Right cardiac atrium (tissue), 5 donors: ENCODE measurements at places on chromosomes 7 and 10. TPM values are rescaled to one million over a fixed set of nuclear protein-coding genes. Genes with fewer than 3 reads are reported as not detected.

- peak; percentile 24 for DNase-seq
These were observed 7.8 kb upstream of the OPN4 start for GRCh38 chr10:86646532-86646931.

ANKRD61 gene
- polyA plus RNA-seq = 0.11 TPM

DNA sequence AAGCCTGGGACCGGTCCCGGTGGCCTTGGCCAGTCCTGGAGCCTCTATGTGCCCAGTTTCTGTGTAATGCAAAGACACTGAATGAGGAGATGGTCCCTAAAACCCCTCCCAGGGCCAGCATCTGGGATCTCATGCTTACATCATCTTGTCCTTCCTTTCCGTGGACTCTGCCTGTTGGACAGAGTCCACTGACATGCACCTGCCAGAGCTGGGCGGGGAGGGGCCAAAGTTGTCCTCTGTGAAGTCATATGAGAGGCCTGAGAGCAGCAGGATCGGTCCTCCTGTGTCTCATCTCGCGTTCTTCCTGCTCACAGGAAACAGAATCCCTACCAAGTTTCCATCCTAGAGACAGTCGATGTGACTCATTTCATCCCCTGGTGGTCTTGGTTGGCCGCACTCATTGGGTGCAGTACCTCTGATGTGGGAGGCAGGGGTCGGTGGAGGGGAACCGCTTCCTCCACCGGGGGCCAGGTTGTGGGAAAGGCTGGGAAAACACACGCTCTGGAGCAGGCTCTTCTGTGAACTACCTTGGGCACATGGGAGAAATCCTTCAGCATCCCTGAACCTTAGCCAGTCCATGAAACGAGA, 389.6 kb upstream of the PODXL start:
- DNase-seq = no peak

DNA sequence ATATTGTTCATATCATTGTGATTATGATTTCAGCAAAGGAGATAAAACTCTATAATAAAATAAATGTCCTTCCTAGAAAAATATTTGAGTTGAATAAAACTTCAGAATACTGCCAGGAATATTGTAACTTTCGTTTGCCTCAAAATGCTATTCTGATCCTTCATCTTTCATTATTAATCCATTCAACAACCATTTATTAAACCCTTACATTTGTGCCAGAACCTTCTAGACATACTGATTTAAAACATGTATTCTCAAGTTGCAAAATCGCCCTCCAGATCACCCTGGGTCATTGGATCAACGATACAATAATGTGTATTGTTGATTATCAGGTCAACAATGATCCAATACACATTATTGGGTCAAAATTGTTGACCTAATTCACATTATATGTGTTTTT, 759.8 kb downstream of the CNTNAP2 start:
- no peak for DNase-seq

DNA sequence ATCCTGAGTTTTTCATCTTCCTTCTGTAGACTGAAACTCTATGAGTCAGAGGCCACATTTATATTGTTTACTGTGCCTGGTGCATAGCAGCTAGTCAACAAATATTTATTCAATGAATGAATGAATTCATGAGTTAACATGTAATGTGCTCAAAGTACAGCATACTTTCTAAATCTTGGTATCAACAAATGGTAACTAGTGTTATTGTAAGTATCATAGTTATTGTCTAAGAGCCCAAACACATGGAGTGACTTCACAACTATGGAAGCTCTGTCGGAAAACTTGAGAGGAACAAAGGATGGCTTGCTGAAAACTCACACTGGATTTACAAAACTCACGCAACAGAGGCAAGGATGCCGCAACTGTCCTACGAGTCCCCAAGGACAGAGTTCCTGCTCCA, 35.9 kb downstream of the DENND2A start:
- DNase-seq = no peak
